Kidney glomerular epithelial cell (primary cell): ENCODE measurements at places on chromosomes 11 and 22.

DNA sequence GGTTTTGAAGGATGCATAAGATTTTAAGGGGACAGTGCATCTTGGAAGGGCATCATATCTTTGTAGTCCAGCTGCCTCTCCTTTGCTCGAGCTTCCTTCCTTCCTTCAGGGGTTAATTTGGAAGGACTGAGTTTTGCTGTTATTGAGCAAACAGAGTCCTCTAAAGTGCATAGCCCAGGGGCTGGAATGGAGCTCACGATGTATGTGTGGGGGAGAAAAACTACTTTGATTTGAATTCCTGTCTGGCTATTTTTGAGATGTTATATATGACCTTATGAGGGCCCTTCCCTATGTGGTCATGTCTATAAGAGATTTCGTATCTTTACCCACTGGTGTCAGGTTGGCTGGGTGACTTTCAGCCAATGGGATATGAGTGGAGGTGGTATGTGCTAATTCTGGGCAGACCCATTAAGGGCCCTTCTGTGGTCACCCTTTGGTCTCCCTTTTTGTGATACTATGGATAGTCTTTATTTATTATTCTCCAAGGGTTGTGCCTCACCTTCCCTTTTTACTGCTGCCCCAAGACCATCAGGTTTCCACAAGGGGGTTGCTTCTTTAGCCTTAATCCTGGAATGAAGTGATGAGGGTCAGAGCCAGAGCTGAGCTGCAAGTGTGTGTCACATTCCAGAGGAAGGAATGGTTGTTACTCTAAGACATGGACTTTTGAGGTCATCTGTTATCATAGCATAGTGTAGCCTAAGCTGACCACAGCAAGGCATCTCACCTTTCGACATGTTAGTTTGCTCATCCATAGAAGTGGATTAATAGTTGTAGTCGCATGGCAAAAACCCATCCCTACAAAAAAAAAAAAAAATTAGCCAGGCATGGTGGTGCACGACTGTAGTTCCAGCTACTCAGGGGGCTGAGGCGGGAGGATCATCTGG lies 54.6 kb downstream of the LRRC74B start:
- DNase-seq = no peak

GRCh38 chr11:12013781-12014180 lies 5.4 kb upstream of the DKK3 start:
- no peak for DNase-seq

GRCh38 chr11:12286606-12287005 lies 90.8 kb upstream of the PARVA start:
- no peak for DNase-seq

DNA sequence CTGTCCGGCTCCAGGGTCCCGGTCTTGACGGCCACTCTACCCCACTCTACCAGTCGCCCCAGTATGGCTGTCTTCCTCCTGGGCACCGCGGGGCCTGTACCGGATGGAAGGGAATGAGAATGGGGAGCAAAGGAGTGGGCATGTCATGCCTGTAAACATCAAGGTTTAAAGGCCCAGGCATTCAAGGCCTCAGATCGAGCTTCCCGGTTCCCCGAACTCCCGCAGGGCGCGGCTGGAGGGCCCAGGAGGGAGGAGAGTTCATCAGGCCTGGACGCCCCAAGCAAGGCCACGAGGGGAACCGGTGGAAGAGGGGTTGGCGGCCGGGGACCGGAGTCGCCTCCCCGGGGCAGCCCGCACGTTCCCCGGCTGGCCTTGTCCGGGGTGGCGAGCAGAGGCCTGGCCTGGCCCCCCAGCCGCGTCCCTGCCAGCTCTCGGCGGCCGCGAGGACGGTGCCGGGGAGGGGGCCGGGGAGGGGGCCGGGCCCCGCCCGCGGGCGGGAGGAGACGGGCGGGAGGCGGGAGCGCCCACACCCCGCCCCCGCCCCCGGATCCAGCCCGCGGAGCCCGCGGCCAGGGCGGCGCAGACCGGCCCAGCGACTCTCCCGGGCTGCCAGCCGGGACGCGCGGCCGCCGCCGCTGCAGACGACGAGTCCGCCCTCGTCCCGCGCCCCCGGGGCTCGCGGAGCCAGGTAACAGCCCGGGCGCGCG lies at the start of gene CDC42EP1:
CDC42EP1 (plus strand) TSS at position 580 of the 707 bp plus-strand sequence. CDS start 5,870 bp downstream, outside the sequence.
- DNase-seq = peak; percentile 15

DNA sequence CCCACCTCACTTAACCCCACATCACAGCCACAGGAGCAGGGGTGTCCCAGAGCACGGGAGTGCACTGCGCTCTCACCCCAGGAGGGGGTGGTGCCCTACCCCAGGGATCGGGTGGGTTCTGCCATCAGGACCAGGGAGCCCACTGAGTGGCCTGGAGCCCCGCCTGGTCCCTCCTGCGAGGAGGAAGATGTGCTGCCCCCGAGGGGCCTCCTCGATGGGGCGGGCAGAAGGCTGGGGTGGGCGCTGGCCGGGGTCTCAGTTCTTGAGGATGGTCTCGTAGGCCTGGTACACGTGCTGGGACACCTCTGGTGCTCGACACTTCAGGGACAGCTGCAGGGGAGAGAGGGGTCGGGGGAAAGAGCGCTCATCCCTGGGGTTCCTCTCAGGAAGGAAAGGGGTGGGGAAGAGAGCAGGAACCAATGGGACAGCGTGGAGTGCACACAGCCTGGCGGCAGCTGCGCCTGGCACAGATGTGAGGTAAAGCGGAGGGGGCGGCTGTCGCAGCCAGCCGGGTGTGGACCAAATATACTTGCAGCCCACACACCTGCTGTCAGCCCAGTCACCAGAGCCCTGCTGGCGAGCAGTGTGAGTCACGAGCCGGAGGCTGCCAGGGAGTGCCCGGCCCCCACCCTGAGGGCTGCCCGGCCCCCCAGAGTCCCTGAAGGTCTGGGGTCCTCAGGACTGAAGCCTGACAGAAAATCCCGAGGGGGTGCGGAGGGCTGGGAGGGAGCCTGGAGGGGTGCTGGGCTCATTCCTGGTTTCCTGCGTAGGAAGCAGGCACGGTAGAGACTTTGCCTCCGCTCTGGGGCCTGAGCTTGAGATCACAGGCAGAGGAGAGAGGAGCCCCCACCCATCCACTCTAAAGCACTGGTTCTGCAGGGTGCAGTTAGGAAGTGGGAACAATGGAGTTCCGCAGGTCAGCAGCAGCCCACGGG lies 13.3 kb upstream of the RASL10A start:
- no peak for DNase-seq

DNA sequence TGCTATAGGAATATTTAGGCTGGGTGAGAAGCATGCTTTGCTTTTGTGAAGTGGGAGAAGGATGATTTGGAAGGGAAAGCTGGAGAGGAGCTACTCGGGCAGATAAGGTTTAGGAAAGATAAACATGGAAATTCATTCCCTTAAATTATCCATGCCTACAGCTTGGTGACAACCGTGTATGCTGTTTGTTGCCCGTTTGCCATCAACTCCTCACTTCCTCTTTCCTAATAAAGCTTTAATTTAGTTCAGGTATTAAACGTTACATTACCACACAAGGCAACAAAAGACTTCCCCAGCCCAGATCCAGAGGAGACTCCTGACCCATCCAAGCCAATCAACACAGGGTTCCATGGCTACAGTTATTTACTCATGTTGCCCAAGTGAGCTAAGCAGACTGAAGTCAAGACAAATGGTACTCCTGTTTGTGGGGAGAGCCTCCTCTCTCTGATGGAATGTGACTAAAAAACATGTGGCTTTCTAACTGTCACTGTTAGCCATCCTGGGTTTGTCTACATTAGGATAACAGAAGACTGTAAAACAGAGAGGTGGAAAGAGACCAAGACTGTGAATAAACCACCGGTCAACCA lies 101.7 kb upstream of the GRAMD1B start:
- no peak for DNase-seq

GRCh38 chr22:20433191-20433590 lies 4.4 kb downstream of the SCARF2 start:
- no peak for DNase-seq

DNA sequence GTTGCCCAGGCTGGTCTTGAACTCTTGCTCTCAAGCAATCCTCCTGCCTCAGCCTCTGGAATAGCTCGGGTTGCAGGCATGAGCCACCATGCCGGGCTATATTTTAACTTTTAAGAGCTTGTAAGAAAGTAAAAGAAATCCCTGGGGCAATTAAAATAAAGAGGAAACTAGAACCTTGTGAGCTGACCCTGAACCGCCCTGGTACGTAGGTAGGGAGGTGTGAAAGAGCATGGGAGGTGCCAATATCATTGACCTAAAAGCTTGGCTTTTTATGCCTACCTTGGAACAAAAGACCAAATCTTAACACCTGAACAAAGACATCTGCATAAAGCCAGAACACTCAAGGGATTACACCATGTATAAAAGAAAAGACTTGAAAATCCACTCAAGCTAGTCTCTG lies 595.1 kb downstream of the SOX6 start:
- no peak for DNase-seq

- no peak for DNase-seq
Measured at GRCh38 chr11:59659981-59660380, 8.9 kb downstream of the PATL1 start.
